Vagina (tissue), 2 donors: ENCODE measurements at places on chromosomes 12 and 14.
A peak's percentile ranks its signal among the peaks of the same experiment; 100 is the strongest.

DNA sequence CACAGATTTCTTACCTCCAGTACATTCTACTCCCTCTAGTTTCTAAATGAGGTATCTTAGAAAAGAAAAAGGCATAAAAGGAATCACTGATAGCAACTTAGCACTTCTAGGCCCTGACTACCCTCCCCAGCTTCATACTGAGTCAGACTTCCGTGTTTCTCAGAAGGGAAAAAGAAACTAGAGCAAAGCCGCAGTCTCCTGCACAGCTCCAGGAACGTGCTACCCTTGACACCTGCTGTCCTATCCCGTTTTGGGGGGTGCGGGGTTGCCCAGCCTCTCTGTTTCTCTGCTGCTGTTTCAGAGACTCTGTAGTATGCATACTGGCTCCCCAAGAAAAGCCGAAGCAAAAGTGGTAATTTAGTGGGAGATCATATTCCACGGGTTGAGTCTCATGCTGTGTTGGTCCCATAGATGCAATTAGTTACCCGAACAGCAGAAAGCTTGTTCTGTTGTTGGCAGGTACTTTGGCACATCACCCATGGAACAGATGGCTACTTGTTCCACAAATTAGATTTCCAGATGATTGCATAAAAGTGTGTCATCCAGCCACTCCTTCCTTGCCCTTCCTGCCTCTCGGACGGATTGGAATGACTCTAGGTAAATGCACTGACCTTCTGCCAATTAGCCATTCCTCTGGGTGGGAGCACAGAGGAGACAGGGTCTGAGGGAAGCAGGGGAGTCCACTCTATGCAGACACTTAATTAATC, 438.1 kb downstream of the FUT8 start:
- H3K4me1 ChIP-seq, result no peaks in the 10 kb centered on the region
- peak; percentile 40 for DNase-seq
- H3K36me3 ChIP-seq, result no peaks in the 10 kb centered on the region
- no peak overlapping the region for H3K27ac ChIP-seq
- no peaks in the 10 kb centered on the region for H3K27me3 ChIP-seq
- H3K4me3 ChIP-seq, result no peak overlapping the region

GRCh38 chr14:65213316-65213715, 111.0 kb upstream of the MAX start:
- no peaks in the 10 kb centered on the region for H3K27me3 ChIP-seq
- no peak overlapping the region for H3K4me3 ChIP-seq
- DNase-seq, result no peak
- no peaks in the 10 kb centered on the region for H3K36me3 ChIP-seq
- no peak overlapping the region for H3K27ac ChIP-seq
- H3K4me1 ChIP-seq, result peaks cover 4% of the 10 kb centered on the region

DNA sequence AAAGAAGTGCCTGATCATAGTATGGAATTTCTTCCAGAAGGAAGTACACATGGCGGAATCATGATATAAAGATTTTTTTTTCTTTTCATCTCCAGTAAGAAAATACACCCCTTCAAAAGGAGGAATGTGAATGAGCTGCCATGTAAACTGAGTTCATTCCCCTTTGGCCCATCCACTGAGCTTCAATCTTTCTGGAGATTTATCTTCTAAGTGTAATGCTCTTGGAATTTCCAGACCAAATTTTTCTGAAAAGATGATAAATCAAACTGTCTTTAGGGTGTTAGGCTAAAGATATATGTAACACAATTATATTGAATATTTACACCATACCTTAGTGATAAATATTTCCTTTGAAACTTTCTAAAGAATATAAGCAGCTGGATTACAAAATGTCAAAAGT, 5.2 kb downstream of the DCN start:
- H3K27me3 ChIP-seq, result no peaks in the 10 kb centered on the region
- H3K4me1 ChIP-seq, result peaks cover 7% of the 10 kb centered on the region
- no peaks in the 10 kb centered on the region for H3K36me3 ChIP-seq

DNA sequence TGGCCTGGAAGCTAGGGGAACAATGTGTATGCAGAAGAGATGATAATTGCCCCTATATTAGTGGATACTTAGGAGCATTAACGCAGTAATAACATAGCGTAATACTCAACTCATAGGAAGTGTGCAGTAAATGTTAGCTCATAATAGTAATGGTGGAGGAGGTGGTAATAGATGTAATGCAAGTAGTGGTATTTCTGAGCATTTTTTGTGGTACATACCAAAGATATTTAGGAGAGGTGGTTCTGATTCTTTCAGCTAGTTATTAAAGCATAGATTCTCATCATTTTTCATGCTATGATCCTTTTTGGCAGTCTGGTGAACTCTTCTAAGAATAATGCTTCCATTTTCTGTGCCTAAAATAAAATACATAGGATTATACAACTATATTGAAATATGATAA, 233.1 kb downstream of the PTPRO start:
- no peaks in the 10 kb centered on the region for H3K27me3 ChIP-seq
- DNase-seq, result no peak
- H3K4me1 ChIP-seq, result no peaks in the 10 kb centered on the region
- H3K36me3 ChIP-seq, result no peaks in the 10 kb centered on the region
- H3K27ac ChIP-seq, result no peak overlapping the region
- H3K4me3 ChIP-seq, result no peak overlapping the region

DNA sequence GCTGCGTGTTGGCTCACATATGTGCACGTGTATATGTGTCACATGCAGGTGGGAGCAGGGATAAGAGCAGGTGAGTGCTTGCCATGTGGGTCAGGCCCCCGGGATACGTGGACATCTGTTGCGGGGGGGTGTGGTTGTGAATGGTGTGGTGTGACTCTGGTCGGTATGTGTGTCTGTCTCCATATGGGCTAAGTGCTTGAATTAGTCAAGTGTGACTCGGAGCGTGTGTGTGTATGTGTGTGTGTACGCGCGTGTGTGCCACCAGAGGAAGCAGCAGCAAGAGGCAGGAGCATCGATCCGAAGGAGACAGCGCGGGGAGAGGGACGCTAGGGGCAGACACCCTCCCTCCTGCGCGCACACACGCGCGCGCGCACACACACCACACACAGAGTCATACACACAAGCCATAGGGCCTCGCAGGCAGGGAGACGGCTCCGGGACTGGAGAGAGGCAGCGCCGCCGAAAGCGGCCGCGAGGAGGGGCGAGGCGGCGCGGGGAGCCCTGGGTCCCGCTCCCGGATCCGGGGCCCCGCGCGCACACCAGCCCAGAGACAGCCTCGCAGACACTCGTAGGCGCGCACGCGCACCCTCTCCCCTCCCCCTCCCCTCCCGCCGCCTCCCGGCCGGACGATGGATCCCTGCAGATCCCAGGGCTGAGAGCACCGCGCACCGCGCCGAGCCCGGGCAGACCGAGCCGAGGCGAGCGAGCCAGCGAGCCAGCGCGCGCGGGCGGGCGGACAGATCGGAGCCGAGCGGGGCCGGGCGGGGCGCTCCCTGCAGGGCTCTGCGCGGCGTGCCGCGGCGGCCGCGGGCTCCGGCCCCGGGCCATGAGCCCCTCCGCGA, at the start of gene ASIC1:
Gene ASIC1 (plus strand): TSS at position 597 of the 842 bp plus-strand sequence. CDS start 1,171 bp downstream, outside the sequence.
- H3K27ac ChIP-seq, result peak within 1 kb of the TSS; percentile 56
- H3K4me3 ChIP-seq, result peak within 1 kb of the TSS; percentile 61
- no peaks in the 10 kb centered on the region for H3K27me3 ChIP-seq
- no peak for DNase-seq

GRCh38 chr12:15393995-15394394, 71.7 kb downstream of the PTPRO start:
- no peak overlapping the region for H3K4me3 ChIP-seq
- no peak for DNase-seq
- no peaks in the 10 kb centered on the region for H3K27me3 ChIP-seq
- H3K4me1 ChIP-seq, result no peaks in the 10 kb centered on the region
- H3K27ac ChIP-seq, result no peak overlapping the region
- H3K36me3 ChIP-seq, result no peaks in the 10 kb centered on the region

- no peak overlapping the region for H3K27ac ChIP-seq
- no peak for DNase-seq
- H3K4me1 ChIP-seq, result no peaks in the 10 kb centered on the region
- no peaks in the 10 kb centered on the region for H3K36me3 ChIP-seq
These were observed 268.7 kb downstream of the ALG10 start for GRCh38 chr12:34291001-34291400.

DNA sequence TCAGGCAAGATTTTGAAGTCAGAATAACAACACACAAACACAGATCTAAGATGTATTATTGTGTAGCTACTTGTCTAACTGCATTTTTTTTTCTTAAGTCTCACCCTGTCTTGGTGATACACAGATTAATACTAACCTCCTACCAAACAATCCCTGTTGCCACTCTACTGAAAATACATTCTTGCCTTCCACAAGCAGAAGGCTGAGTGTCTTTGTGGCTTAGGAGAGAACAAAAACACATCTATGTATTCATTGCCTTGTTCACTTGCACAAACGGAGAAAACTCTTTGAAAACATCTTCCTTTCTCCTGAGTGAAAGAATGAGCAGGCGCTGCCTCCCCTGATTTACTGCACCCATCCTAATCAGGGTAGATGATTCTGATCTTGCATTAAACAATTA, 642.2 kb downstream of the DIO2 start:
- no peaks in the 10 kb centered on the region for H3K36me3 ChIP-seq
- H3K27ac ChIP-seq, result no peak overlapping the region
- H3K4me1 ChIP-seq, result no peaks in the 10 kb centered on the region
- DNase-seq, result no peak
- no peaks in the 10 kb centered on the region for H3K27me3 ChIP-seq
- H3K4me3 ChIP-seq, result no peak overlapping the region

GRCh38 chr12:130218682-130219081, 56.4 kb downstream of the FZD10 start:
- no peaks in the 10 kb centered on the region for H3K36me3 ChIP-seq
- DNase-seq, result no peak
- H3K4me1 ChIP-seq, result no peaks in the 10 kb centered on the region
- H3K27ac ChIP-seq, result no peak overlapping the region
- H3K27me3 ChIP-seq, result no peaks in the 10 kb centered on the region

- H3K4me1 ChIP-seq, result peaks cover 13% of the 10 kb centered on the region
- no peak overlapping the region for H3K4me3 ChIP-seq
- DNase-seq, result no peak
- no peak overlapping the region for H3K27ac ChIP-seq
- no peaks in the 10 kb centered on the region for H3K27me3 ChIP-seq
- no peaks in the 10 kb centered on the region for H3K36me3 ChIP-seq
These were observed 75.1 kb upstream of the ST8SIA1 start for GRCh38 chr12:22409377-22410164.

GRCh38 chr12:56334490-56334793, 642 bp upstream of the PAN2 start:
- H3K27ac ChIP-seq, result peak overlapping the region; percentile 93
- no peak for DNase-seq
- peaks cover 18% of the 10 kb centered on the region for H3K4me1 ChIP-seq
- H3K36me3 ChIP-seq, result no peaks in the 10 kb centered on the region
- no peaks in the 10 kb centered on the region for H3K27me3 ChIP-seq

GRCh38 chr12:40170593-40170992, 54.2 kb upstream of the LRRK2 start:
- H3K36me3 ChIP-seq, result no peaks in the 10 kb centered on the region
- no peaks in the 10 kb centered on the region for H3K27me3 ChIP-seq
- no peak for DNase-seq
- no peaks in the 10 kb centered on the region for H3K4me1 ChIP-seq
- no peak overlapping the region for H3K4me3 ChIP-seq
- no peak overlapping the region for H3K27ac ChIP-seq

GRCh38 chr14:71117839-71118743, 210.8 kb downstream of the PCNX1 start:
- no peaks in the 10 kb centered on the region for H3K36me3 ChIP-seq
- no peaks in the 10 kb centered on the region for H3K27me3 ChIP-seq
- no peak overlapping the region for H3K4me3 ChIP-seq
- H3K4me1 ChIP-seq, result no peaks in the 10 kb centered on the region

GRCh38 chr14:104151566-104152245, 13.3 kb downstream of the KIF26A start:
- H3K27ac ChIP-seq, result no peak overlapping the region
- H3K4me3 ChIP-seq, result no peak overlapping the region
- DNase-seq, result no peak
- no peaks in the 10 kb centered on the region for H3K36me3 ChIP-seq
- H3K4me1 ChIP-seq, result peaks cover 24% of the 10 kb centered on the region

DNA sequence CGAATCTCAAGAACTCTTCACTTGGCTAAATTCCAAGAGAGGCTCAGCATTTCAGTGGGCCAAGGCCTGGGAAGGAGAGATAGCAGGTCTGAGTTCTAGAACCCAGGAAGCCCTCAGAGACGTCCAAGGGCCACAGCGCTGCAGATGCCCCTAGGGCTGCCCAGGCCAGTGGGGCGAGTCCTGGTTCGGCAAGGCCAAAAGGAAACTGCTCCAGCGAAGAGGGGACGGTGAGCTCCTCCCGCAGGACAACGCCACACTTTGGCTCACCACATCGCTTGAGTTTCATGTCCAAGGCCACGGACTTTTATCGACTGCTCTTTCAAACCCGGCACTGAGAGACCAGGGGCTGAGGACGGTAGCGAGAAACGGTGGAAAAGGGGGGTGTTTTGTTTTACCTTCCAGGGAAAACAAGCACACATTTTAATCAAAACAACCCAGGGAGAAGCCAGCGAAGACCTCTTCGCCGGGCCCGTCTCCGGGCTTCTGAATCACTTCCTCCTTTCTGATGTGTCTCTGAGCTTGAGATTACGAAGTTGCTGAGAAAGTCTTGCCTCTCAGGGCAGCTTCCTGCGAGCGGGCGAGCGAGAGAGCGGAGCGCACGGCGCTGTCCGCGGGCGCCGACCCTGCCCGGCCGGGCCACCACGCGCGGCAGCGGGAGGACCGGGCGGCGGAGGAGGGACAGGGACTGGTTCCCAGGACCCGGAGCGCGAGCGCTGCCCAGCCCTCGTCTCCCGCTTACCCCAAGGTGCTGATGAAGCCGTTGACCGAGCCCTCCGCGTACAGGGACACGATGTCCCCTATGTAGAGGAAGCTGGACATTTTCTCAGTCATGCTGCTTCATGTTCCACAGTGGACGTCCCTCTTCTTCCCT, 808 bp downstream of the ITPR2 start:
- H3K27ac ChIP-seq, result peak overlapping the region; percentile 91
- no peaks in the 10 kb centered on the region for H3K36me3 ChIP-seq
- peak; percentile 90 for DNase-seq

- H3K27me3 ChIP-seq, result no peaks in the 10 kb centered on the region
- peaks cover 13% of the 10 kb centered on the region for H3K4me1 ChIP-seq
- DNase-seq, result no peak
These were observed 6.9 kb upstream of the BMP4 start for GRCh38 chr14:53963320-53964227.

DNA sequence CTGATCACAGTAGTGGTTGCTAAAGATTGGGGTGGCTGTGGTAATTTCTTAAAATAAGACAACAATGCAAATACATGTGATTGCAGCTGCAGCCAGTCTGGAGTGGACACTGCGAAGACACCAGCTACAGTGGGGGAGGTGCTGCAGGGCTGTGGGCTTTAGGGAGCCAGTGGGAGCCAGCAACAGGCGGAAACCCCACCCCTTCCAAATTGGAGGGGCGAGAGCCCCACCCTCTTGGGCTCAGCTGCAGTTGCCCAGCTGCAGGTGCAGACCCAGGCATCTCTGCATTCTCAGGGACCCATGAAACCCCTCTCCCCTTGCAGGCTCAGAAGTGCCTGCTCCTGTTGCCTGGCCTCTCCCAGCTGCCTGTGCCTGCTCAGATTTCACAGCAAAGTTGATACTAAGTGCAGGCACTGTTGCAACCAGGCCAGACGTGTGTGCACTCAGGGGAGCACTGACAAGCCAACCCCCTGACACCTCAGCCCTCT, 104.8 kb downstream of the MYF5 start:
- no peak overlapping the region for H3K27ac ChIP-seq
- H3K4me3 ChIP-seq, result no peak overlapping the region
- no peak for DNase-seq
- H3K36me3 ChIP-seq, result no peaks in the 10 kb centered on the region
- H3K27me3 ChIP-seq, result no peaks in the 10 kb centered on the region

GRCh38 chr14:54342806-54343205, 54.0 kb upstream of the CDKN3 start:
- no peaks in the 10 kb centered on the region for H3K27me3 ChIP-seq
- peaks cover 13% of the 10 kb centered on the region for H3K4me1 ChIP-seq
- no peaks in the 10 kb centered on the region for H3K36me3 ChIP-seq
- DNase-seq, result no peak
- no peak overlapping the region for H3K4me3 ChIP-seq
